AG10803 (cell line): ENCODE measurements at places on chromosomes 3 and 15.

GRCh38 chr3:13191016-13191415 lies 117.8 kb upstream of the IQSEC1 start:
- DNase-seq: no peak

DNA sequence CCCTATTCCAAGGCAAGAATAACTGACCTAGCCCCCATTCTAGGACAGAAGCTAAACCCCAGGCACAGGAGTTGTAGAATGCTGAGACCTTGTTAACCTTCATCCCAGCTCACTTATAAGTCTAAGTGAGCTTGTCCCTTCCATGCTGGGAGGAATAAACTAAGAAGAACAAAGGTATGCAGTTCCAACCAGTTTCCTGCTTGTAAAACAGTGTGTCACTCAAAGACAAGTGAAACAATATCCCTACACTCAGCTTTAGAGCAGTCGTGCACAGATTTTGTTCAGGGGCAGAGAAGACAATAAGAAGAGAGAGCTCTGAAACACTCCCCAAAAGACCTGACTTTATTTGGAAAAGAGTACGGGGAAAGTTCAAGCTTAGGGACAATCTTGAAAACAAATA lies 292.1 kb downstream of the CGGBP1 start:
- DNase-seq: no peak

DNA sequence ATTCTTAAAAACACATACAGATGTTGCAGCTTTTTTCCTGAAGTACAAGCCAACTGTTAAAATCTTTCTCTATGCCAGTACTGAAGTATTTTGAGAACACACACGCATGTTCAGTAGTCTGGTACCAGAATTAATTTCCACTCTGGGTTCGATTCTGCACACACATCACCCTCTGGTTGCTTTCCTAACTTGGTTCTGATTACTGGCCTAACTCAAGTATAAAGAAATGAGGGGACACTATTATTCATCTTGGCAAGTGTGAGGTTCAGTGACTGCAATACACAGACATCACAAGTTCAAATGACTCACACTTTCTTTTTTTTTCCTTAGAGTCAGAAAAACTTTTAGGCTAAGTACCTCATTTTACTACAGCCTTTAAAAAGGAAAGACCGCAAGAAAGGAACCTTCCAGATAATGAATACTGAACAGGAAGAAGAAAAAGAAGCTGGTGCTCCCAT lies 37.4 kb upstream of the LDHAL6B start:
- DNase-seq: peak; percentile 90

- peak; percentile 23 for DNase-seq
Observed at GRCh38 chr15:81295486-81296121, 28.3 kb downstream of the STARD5 start.

GRCh38 chr3:100045696-100046095 lies 68.6 kb downstream of the FILIP1L start:
- DNase-seq: peak; percentile 99

DNA sequence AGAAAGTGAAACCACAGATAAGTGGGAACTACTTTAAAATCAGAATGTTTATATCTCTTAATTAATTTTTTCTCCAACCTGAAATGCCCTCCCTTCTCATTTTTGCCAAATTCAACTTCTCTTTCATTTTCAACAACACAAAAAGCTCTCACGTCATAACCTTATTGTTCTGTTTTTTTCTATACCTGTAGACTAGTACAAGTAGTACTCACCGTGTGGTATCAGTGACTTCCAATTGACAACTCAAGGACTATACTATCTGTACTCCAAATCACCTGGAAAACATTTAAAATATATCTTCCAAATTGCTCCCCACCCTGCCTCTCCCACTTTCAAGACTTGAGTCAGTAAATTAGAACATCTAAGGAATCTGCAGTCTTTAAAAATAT lies 72.8 kb upstream of the ZNF280D start:
- no peak for DNase-seq

- DNase-seq: peak; percentile 49
Observed at GRCh38 chr3:179613807-179614206, 9.2 kb downstream of the NDUFB5 start.

DNA sequence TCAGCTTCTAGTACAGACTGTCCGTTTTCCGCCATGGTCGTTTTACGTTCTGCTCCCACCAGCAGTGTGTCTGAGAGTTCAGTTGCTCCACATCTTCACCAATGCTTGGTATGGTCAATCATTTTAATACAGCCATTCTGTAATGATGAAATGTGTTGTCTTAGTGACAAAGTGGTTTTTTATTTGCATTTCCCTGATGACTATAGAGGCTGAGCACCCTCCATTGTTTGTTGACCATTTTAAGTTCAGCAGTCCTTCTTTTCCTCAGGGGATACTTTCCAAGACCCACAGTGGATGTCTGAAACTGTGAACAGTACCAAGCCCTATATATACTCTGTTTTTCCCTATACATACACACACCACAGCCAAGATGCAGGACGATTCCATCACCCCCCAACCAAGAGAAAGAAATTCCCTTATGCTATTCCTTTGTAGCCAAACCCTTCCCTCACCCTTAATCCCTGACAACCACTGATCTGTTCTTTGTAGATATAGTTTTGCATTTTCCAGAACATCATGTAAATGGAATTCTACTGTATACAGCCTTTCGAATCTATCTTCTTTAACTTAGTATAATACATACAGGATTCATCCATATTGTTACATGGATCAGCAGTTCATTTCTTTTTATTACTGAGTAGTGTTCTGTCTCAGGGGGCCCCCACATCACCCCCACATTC lies 55.9 kb downstream of the C3orf20 start:
- DNase-seq: no peak

GRCh38 chr15:42716626-42717025 lies 20.3 kb downstream of the CDAN1 start:
- peak; percentile 7 for DNase-seq

DNA sequence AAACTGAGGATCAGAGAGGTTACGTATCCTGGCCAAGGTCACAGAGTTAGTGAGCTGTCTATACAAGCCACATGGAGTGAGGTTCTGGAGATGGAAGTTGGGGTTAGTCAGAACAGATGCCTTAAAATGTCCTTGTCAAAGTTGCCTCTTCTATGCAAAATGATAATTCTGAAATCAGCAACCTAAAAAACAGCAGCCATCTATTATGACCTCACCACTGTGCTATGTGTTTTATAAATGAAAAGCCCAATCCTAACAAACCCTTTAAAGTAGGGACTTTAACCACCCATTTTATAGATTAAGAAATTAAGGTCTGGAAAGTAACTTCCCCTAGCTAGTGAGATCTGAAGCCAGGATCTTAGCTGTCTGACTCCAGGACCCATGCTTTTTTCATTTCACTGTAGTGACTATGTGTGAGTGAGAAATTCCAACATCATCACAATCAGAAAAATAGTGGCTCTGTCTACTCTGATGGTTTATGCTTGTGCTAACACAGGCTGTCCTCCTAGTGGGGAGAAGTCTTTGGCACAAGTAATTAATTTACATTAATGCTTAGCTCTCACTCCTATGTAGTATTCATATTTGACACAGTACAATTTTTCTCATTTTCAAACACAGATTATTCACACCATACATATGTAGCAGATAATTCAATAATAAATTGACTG lies 143.6 kb downstream of the ANO10 start:
- no peak for DNase-seq

- DNase-seq: peak; percentile 77
Observed at GRCh38 chr3:143847787-143848631, at the start of gene SLC9A9. SLC9A9 (minus strand) TSS chr3:143848468; CDS start chr3:143848322, 146 bp downstream.

- DNase-seq: no peak
Observed at GRCh38 chr15:62850318-62850717, 192.2 kb upstream of the TPM1 start.

DNA sequence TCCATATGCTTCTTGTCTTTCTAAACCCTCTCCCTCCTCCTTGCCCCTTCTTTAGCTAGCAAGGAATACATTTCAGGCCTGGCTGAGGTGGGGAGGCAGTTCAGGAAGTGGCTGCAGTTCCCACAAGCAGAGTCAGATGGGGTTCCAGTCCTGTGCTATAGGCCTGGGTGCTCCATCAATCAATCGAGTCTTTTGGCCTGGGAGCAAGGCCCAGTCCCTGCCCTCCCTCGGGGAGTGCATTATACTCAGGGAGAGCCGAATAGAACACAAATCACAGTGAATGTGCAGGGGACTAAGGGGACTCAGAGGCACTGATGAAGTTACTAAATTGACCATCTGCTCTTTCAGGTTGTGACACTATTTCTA lies 58.0 kb upstream of the HERC1 start:
- DNase-seq: no peak

GRCh38 chr3:195236076-195236798 lies 34.7 kb downstream of the XXYLT1 start:
- DNase-seq: no peak

- DNase-seq: peak; percentile 67
Observed at GRCh38 chr3:52455283-52456168, at the start of gene NISCH. NISCH (plus strand) TSS chr3:52455604; CDS start chr3:52455642, 38 bp downstream.

- DNase-seq: no peak
Observed at GRCh38 chr3:120052225-120052624, 42.0 kb downstream of the GSK3B start.

- DNase-seq: no peak
Observed at GRCh38 chr3:45690336-45691035, 1.3 kb downstream of the SACM1L start.

DNA sequence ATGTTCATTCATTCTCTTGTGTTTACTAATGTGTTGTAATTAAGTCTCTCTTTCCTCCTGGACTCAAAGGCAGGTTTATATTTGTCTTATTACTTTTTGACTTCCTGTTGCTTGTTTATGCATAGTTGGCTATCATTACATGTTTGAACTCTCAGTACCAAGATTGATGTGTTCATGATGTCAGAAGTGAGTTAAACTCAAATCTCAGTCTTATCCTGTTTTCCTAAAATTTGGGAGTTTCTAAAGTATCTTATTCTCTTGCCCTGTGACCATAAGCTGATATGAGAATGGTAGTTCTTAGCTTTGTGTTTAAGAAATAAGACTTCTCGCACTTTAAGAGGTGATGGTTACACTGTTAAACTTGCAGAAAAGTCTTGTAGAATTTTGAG lies 5.2 kb downstream of the GLCE start:
- DNase-seq: no peak

DNA sequence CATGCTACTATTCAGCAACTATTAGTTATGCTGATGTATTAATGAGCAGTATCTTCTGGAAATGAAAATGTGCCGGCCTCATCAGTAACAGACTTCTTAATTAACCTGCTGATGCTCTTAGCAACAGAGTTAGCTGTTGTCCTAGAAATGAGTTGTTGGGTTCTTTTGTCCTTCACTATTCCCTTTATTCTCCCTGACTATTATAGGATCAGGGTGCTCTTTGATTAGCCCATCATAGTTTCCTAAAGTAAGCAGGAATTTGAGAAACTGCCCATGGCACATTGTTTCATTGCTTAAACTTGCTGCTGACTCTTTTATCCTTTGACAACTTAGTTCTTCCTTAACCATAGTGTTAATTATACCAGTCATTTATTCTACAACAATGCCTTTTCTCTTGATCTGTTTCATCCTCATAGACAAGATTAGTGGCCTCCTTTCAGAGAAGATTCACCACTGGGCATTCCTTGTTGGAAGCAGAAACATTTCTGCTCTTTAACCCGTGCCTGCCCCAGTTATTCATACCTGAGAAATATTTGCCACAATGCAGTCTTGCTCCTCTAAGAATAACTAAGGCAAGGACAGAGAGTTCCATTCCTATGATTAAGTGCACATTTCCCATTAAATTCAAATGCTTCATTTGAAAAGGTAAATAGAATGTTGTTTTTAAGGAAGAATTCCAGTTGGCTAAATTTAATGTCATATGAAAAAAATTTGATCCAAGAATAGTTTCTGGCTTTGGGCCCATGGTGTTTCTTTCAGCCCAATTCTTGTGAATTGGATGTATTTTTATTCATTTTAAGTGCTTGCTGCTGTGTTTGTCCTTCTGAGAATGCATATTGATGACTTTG lies 573.3 kb upstream of the TBL1XR1 start:
- peak; percentile 76 for DNase-seq

- DNase-seq: peak; percentile 87
Observed at GRCh38 chr3:152466784-152467183, 198.1 kb downstream of the MBNL1 start.

DNA sequence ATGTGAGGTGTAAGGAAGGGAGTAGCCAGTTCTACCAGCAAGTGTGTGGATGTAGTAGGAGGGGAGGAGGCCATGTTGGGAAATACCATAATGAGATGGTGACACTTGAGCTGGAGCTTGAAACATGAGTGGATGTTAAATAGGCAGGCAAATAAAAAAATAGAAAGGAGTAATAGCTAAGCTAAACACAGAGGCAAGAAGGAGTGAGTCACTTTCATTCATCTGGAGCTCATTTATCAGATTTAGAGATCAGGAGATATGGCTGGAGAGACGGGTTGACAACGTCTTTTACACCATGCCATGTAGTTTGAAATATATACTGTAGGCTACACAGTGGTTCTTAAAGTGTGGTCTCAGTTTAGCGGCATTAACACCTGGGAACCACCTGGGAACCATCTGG lies 390.5 kb downstream of the DIPK2A start:
- peak; percentile 1 for DNase-seq

GRCh38 chr3:174529298-174529697 lies 329.8 kb upstream of the NAALADL2 start:
- no peak for DNase-seq

GRCh38 chr3:157294491-157294890 lies 134.5 kb upstream of the CCNL1 start:
- DNase-seq: peak; percentile 45

DNA sequence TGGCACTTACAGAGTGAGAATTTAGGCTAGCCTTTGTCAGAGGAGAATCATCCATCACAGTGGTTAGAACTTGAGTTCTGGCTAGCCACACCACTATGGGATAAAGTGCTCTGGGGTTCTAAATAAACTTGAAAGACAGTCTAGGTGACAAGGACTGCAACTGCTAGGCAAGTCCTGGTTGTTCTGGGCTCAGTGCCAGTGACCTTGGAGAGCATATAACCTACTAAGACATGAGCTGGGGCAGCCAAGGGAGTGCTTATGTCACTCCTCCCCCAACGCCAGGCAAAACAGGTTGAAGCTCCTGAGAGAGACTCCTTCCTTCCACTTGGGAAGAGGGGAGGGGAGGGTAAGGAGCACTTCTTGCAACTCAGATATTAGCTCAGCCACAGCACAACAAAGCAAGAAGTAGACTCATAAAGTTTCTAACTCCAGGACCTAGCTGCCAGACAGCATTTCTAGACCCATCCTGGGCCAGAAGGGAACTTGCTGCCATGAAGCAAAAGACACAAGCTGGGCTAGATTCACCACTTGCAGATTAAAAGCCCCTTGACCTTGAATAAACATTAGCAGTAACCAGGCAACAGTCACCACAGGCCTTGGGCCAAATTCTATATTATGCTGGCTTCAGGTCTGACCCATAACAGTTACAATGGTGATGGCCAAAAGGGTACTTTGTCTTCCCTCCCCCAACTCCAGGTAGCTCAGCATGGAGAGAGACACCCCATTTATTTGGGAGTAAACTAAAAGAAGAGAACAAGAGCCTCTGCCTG lies 963.7 kb downstream of the PLOD2 start:
- DNase-seq: no peak

DNA sequence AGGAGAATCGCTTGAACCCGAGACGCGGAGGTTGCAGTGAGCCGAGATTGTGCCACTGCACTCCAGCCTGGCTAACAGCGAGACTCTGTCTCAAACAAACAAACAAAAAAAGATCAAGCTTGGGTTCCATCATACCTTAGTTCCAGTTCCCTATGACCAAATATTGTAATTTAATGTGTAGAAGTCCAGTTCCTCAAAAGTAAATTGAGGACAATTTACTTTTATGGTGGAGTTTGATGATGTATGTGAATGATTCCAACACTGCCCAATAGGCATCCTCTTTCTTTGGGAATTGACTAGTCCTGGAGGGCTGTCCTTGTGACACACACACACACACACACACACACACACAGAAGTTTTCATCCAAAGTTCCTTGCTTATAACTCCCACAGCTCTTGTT lies 2.8 kb upstream of the PKM start:
- DNase-seq: no peak
